ENCODE measurements at places on chromosomes 16 and 17.

DNA sequence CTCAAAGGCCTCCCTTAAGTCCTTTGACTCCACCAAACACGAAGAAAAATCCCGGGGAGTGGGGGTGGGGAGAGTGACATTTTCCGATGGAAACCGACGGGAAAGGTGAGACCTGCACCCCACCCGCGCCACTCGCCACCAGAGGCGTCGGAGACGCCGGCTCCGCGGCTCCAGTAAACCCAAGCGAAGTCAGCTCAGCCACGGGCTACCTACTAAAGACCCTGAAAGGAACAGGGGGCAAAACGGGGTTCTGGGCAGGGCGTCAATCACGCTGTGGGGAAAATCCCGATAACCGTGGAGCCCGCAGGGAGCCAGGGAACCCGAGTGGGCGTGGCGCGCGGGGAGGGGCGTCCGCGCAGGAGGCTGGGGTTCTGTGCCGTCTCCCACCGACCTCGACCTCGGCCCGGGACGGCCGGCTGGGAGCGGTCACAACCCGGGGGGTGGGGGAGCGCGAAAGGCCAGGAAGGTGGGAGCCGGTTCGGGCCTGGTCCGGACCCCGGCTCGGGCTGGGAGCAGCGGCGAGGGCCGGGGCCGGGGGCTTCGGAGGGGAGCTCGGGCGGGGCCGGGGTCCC lies 565 bp downstream of the WDR45B start:
- DNase-seq: no peak

GRCh38 chr17:35252651-35253050 lies 9.8 kb downstream of the SLFN5 start:
- no peak for DNase-seq

- DNase-seq: no peak
Observed at GRCh38 chr17:67637901-67638641, 79.7 kb upstream of the NOL11 start.

DNA sequence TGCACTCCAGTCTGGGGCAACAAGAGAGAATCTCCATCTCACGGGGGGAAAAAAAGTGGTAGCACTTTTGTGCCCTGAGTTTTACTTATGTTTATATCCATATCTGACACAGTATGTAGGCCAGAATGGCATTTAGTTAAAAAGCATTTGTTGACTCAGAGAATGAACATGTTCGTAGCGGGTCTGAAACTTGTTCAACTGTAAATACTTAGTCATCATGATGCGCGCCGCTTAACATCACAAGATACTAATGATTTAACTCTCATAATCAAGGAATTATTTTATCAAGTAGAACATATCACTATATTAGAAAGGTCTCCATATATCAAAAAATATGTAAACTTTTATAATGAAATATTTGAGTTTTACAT lies 55.3 kb upstream of the ITGA2B start:
- DNase-seq: no peak

DNA sequence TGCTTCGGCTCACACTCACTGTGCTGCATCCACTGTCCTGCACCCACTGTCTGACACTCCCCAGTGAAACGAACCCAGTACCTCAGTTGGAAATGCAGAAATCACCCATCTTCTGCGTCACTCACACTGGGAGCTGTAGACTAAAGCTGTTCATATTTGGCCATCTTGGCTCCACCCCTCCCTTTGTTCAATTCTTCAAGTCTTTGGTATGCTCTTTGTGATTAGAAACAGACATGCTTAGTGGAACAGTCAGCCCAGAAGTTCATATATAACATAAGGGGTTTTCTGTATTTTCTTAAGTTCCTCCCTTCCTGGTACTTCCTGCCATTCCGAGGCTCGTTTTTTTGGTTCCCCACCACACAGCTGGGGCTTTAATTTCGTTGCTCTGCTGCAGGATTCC lies 398.5 kb upstream of the DYNLRB2 start:
- no peak for DNase-seq

DNA sequence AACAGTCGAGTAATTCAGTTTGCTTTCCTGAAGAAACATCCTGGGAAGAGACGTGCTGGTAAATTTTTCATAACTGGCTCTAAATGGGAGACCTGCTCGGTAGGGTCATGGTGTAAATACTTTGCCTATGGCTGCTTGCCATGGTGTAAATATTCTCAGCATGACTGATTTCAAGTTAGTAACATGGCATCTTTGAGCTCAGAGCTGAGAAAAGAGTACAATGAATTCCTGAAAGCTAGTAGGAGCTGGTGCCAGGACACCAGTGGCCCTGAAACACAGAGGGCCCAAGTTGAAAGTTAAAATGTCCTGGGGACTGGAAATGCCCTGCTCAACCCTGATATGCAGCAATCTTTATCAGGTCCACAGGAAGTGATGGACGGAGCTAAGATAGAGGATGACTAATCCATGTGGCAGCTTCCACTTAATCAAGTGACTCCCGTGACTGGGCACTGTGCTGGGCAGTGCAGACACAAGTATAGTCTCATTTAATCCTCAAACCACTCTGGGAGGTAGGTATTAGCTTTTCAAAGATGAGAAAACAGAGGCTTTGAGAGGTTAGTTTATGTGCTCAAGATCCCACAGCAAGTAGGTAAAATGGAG lies 130.1 kb upstream of the ADAMTS18 start:
- no peak for DNase-seq

DNA sequence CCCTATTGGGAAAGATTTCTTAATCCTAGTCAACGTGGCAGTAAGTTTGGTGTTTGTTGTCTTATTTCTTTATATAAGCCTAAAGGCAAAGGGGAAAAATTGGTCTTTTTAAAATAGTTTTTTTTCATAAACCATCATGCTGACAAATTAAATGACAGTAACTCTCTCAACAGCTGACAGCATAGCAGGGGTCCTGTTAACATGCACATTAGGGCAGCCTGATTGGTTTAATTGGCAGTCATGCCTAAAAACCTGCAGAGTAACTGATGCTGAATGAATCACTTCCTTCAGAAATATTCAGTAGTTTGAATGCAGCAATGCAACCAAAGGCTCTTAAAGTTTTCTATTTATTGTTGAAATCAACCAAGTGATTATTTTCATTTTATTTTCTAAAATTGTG lies 85.4 kb downstream of the ITFG1 start:
- DNase-seq: no peak

DNA sequence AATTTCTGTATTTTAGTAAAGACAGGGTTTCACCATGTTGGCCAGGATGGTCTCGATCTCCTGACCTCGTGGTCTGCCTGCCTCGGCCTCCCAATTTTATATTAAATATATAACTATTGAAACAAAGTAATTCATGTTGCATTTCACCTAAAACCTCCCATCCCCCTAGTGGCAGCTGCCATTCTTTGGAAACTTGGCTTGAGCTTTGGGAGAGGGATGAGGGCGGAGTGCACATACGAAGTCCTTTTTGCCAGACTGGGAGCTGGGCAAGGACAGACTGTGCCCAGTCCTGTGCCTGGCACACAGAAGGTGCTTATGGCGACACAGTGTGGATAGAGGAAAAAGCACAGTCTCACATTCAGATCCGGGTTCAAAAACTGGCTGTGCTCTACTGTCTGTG lies 83.8 kb downstream of the NETO2 start:
- no peak for DNase-seq

DNA sequence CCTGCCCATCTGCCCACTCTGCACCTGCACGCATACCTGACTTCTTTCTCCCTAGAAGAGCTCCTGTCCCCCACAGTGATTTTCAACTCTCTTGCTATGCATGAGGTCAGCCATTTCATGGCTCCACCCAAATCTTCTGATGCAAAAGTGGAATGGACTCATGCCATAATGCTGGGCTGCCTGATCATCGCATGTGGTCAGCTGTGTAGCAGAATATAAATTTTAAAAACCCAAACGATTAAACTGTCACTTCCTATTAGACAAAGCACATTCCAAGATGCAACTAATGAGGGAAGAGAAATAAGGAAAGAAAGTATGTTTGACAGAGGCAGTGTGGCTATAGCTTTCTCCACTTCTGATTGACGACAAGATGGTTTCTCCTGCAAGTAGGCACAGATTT lies 26.1 kb downstream of the GRIN2A start:
- no peak for DNase-seq

GRCh38 chr16:311725-312124 lies 28.8 kb downstream of the PDIA2 start:
- DNase-seq: no peak

- DNase-seq: no peak
Observed at GRCh38 chr16:8489580-8489979, 100.7 kb downstream of the TMEM114 start.

GRCh38 chr16:4115209-4115948 lies 863 bp downstream of the ADCY9 start:
- no peak for DNase-seq

DNA sequence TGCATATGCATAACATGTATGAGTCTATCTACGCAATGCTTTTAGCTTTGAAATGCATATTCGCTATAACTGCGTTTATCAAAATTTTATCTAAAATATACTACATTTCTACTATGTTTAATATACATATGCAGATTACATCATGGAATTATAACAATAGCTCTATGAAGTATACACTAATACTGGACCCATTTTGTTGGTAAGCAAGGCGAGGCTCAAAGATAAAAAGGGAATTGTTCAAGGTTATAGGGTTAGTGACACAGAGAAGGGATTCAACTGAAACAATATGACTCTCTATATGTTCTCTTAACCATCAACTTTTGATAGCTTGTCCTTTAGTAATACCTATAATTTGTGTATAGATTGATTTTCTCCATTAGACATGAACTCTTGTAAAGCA lies 60.9 kb upstream of the SMIM36 start:
- DNase-seq: no peak

- DNase-seq: peak; percentile 20
Observed at GRCh38 chr17:59329176-59330052, 2.0 kb upstream of the YPEL2 start.

GRCh38 chr16:27822996-27823395 lies 240.5 kb downstream of the GSG1L start:
- DNase-seq: no peak

DNA sequence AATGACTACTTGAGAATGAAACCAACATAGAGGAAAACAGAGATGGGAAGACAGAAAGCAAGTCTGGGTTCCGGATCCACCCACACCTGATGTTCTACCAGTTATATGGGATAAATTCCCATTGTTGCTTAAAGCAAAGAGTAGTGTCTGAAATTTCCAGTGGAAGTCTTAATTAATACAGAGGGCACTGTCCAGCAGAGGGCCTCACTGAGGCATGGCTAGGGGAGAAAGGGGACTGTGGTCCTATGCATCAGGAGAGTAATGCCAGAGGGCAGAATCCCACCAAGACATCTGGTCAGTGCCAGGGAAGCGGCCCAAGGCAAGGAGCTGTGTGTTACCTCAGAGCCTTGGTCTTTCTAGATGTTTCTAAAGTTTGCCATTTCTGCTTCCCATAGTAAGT lies 7.5 kb upstream of the UMOD start:
- DNase-seq: no peak

- no peak for DNase-seq
Observed at GRCh38 chr17:17258998-17259397, 22.0 kb upstream of the FLCN start.

DNA sequence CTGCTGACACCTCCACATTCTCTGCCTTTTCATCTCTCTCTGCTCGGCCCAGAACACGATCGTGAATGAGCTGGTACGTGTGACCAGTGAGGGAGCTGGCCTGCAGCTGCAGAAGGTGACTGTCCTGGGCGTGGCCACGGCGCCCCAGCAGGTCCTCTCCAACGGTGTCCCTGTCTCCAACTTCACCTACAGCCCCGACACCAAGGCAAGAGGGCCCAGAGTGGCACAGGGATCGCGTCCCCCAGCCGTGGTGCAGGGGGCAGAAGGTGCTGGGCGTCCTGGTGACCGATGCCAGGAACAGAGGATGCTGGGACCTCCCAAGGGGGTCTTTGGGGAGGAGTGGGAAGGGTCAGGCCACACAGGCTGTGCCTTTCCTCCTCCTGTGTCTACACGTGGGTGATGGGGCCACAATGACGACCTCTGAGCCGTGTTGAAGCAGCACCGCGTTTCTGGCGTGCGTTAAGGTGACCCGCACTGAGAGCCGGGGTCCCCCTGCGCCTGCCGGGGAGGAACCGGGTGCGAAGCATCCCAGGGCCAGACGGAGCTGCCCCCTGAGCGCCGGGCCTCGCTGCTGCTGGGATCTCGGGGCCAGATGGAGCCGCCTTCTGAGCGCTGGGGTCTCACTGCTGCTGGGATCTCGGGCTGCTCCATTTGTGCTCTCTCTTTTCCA lies 17.4 kb downstream of the GAA start:
- no peak for DNase-seq

- no peak for DNase-seq
Observed at GRCh38 chr16:27572711-27573110, 22.8 kb downstream of the KATNIP start.

- DNase-seq: no peak
Observed at GRCh38 chr16:88476817-88477397, 23.8 kb downstream of the ZFPM1 start.

GRCh38 chr17:14150619-14151018 lies 81.3 kb downstream of the COX10 start:
- DNase-seq: no peak

GRCh38 chr17:19867079-19867328 lies 732 bp downstream of the ULK2 start:
- no peak for DNase-seq

DNA sequence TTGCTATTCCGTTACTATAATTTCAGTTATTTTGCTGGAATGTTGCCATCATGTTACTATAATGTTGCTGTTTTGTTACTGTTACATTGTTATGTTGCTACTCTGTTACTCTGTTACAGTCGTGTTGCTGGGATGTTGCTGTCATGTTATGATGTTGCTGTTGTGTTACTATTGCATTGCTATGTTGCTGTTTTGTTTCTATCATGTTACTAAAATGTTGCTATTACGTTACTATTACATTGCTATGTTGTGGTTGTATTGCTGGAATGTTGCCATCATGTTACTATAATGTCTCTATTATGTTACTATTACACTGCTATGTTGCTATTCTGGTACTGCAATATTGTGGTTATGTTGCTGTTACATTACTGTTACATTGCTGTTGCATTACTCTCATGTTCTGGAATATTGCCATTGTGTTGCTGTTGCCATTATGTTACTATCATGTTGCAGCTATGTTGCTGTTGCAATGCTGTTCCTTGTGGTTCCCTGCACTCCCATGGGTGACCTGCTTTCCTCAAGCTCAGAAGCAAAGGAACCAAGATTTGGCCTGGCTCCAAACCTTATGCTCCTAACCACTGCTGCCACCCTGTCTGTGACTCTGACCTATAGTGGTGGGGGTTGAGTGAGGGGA lies 64.4 kb downstream of the ABCC6 start:
- DNase-seq: no peak

GRCh38 chr17:39166437-39167335 lies 725 bp upstream of the ARL5C start:
- no peak for DNase-seq

All from NCI-H1417 treated with DMSO at 0.1 percent for 48 hours (cell line).